ENCODE measurements at places on chromosomes 12 and 14.
A peak's percentile ranks its signal among the peaks of the same experiment; 100 is the strongest.

GRCh38 chr14:50319293-50319692, 7.2 kb downstream of the DMAC2L start:
- DNase-seq: no peak

DNA sequence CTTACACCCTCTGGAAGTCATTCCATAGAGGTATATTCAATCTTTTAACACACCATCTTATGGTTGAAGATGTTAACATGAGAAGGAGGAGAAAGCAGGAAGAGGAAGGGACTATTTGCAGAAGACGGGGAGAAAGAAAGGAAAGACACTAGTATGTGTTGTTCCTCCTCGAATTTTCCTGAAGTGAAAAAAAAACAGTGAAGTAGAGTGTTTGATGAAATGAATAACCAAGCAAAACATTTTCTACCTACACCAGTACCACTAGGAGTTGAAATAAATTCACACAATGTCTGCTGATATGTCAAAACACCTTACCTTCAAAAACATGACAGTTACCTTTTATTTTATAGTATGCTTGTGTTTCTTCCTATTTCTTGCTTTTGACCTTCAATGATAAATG, 1.4 kb upstream of the CNOT2 start:
- no peak for DNase-seq

DNA sequence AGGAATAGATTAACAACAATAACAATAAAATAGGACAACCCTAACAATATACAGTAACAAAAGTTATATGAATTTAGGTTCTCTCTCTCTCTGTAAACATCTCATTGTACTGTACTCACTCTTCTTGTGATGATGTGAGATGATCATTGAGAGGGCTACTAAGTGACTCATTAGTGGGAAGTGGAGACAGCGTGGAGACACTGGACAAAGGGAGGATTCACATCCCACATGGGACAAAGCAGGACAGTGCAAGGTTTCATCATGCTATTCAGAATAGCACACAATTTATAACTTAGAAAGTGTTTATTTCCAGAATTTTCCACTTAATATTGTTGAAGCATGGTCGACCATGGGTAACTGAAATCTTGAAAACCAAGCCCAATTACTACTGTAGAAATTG, 26.0 kb upstream of the SPATA7 start:
- no peak for DNase-seq

GRCh38 chr12:12700254-12700653, 4.3 kb upstream of the GPR19 start:
- DNase-seq: no peak

DNA sequence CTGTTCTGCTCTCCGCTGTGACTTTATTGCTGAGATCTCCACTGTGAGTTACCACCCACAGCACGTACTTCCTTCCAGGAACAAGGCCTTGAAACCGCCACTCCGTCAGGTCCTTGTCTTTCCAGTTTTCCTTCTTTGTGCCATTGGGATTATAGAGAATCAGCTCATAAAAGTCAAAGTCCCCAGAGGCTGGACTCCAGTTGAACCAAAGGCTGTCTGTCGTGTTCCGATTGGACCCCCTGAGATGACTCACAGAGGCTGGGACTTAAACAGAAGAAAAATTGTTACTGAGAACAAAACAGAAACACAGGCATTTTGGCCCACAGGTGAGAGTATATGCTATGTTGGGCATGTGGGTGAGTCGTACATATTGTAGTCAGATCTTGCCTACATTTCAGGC, 76.6 kb downstream of the PTPRB start:
- DNase-seq: no peak

DNA sequence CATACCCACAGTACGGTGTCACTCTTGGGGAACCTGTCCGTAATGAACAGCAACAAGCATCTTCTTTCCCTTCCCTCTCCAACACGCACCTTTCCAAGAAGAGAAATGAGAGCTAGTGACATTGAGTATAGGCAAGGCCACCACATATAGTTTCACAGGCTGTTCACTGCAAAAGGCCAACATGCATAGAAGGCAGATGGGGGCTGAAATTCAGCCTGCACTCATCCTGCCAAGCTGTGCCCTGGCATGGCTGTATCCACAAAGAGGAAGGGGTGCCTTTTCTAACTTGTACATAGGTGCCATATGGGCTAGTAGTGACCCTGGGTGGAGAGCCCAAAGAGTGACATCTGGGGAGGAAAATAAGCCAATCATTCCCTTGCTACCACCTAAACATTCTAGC, 169.6 kb downstream of the ZFP36L1 start:
- DNase-seq: no peak

DNA sequence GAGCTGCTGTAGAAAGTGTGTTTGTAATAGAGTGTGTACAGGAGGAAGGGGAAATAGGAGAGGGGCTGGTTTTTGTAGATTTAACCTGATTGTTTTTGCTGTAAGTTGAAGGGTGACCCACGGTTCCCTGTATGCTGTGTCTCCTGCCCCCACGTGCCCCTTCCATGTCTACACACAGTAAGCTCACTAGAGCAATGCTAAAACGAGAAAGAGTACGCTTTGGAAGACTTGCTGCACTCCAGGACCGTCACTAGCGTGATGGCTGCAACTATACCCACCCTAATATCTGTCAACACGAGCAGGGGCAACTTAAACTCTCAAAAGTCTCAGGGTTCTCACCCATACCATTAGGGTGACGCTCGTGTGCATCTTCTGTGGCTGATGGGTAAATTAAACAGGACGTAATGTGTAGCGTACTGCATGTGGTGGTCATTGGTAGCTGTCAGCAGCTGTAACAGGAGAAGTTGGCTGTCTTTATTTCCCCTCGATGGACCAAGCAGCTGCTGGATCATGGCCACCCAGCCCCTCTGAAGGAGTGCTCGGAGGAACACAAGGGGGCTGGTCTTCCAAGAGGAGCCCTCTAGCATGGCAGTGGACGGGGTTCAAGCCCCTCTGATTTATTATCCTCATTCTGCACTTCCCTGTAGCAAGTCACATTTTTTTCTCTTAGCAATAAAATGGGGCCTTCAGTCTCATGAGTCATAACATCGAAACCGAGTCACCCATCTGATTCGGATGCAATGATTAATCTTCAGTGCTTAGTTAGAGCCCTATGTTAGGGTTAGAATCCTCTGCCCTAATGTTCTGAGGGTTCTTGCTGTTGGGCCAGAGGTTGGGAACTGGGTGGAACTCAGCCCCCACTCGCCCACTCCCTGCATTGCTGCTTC, 14.0 kb downstream of the CCND2 start:
- DNase-seq: peak; percentile 69

GRCh38 chr12:630656-631632, 32.3 kb downstream of the NINJ2 start:
- peak; percentile 86 for DNase-seq

DNA sequence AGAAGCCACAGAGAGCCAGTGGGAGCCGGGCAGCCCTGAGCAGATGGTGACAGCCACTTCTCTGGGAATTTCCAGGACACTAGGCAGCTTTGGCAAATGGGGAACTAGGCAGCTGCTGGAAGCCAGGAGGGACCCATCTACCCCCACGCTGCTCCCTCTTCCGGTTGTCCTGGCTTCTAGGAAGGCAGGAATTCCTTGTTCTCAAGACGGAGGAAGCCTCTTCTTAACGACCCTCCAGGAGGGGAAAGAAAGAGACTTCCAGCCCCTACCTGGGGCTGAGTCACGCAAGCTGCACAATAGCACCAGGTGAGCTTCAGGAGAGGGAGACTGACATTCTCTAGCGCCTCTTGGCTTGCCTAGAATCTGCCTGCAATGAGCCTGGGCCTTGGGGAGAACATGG, 141.5 kb downstream of the ANO2 start:
- no peak for DNase-seq

- DNase-seq: no peak
Observed at GRCh38 chr14:51069055-51069454, 25.9 kb downstream of the TRIM9 start.

GRCh38 chr14:63686926-63687325, 40.9 kb downstream of the SGPP1 start:
- no peak for DNase-seq

GRCh38 chr12:14175206-14175605, 190.3 kb upstream of the ATF7IP start:
- no peak for DNase-seq

DNA sequence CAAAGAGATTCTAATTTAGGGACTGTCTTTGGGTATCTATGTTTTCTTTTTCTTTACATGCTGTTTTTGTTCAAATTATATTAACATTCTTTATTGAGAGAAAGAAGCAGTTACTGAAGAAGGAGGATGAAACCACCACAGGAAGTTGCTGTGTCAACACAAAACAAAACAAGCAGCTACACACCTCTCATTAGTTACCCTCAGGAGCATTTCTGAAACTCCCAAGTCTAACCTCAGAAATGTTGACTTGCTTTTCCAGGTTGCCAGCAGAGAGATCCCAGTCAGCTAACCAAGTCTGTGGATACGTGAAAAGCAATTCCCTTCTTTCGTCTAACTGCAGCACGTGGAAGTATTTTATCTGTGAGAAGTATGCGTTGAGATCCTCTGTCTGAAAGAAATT, 33.5 kb downstream of the CLEC1A start:
- peak; percentile 14 for DNase-seq

DNA sequence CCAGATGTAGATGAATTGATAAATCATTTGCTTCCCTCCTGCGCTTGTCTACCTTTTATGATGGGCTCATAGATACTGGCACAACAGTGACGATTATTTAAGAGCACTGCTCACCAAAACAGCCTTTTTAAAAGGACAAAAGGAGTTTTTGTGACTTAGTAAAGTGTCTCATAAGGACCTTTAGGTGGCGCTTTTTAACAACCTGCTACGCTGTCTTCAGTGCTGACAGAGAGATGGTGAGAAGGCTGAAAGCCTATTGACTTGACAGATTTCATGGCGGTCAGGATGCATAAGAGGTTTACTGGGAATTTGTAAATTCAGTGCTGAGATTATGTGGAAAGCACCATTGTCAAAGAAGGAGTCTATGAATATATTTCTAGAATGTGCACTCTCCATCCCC, 87.6 kb downstream of the SLC15A5 start:
- no peak for DNase-seq

DNA sequence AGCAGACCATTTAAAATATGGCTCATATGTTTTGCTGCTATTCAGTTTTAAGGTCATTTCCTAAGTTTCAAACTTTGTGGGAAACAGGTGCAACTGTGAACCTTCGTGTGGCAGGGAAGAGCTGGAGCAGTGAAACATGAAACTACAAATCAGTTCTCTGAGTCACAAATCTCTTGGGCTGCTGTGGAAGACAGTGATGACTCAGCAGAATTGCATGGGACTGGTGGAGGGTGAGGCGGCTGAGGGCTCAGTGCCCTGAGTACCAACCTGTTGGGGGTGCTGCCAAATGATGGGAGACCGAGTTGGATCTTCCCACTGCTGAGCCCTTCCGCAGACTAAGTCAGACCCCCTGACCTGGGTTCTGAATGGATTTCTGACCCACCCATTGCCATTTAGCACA, 8.4 kb upstream of the CALM1 start:
- peak; percentile 39 for DNase-seq

GRCh38 chr12:114141921-114142564, 175.9 kb upstream of the RBM19 start:
- DNase-seq: no peak

DNA sequence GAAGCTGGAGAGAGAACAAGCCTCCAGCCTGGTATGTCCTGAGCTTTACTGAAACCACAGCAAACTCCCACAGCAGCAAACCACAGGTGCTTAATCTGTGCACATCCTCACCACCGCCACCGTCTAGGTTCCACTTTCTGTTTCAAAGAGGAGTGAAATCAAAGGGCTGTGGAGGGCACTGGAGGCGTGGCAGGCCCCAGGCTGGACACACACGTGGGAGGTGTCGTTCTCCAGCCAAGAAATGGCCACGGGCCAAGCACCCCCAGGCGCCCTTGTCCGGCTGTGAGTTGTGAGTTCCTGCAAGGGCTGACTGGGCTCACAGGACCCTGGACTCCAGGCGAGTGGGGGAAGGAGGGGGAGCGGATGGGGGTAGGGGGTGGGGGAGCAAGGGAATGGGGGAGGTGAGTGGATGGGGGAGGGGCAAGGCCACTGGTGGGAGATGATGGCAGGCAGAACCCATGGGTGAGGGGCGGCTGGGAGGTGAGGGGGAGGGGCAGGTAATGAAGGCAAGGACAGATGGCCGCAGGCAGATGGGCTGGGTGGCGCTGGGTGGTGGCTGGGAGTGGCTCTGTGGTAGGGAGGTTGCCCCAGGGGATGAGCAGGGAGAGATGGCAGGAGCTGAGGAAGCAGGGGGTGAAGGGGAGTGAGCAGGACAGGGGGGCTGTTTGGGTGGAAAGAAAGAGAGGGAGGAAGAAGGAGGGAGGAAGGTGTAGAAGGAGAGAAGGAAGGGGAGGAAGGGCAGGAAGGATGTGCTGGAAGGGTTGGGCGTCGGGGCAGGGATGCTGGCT, 86.7 kb downstream of the NCOR2 start:
- DNase-seq: peak; percentile 79

GRCh38 chr12:118050972-118051910, 9.7 kb downstream of the WSB2 start:
- no peak for DNase-seq

DNA sequence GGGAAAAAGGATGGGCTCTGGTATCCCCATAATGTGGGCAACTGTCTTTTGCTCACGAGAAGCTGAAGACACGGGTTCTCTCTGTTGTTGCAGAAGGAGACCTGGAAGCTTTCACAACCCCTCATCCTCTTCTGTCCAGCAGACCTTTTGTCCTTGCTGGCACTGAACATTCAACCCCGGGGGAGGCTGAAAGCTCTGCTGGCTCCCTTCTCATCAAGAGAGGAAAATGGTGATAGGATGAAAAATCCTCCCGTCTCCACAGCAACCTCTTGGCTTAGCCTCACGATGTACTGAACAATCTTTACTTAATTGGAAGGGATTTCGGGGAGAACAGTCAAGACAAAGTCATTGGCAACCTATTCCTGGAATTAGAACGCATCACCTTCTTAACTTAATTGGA, 39.0 kb downstream of the ELK3 start:
- no peak for DNase-seq

DNA sequence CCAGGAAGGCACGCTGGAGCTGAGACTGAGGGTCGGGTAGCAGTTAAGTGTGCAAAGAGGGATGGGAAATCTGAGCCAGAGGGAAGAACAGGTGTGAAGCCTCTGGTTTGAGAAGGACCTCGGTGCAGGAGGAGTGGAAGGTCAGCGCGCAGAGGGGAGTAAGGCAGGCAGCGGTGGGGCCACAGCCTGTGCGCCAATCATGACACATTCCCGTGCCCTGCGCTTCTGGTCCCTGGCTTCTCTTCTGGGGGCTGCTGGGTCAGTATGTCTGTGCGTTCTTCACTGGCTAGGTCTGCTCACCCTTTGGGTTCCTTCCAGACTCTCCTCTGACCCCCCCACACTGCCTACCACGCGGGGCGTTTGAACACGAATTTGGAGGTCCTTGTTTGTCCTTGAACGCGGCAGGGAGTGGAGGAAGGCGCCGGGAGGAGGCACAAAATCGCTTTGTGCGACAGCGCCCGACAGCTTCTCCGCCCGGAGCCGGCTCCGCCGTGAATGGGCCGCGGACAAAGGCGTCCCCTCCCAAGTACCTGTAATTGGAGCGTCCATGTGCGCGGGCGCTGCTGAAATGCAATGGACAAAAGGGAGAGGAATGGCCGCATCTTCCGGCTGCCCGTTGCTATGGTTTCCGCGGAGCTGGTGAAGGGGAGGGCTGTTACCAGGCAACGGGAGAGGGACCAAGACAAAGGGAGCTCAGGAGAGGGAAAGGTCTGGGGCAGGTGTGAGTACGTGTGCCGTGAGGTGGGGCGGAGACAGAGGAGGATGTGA, 207.2 kb upstream of the SRRM4 start:
- DNase-seq: no peak
